Activated CD8-positive, alpha-beta memory T cell treated with anti-CD3 and anti-CD28 coated beads for 36 hours (primary cell): ENCODE measurements at places on chromosomes 13 and 19. TPM values are rescaled to one million over a fixed set of nuclear protein-coding genes. Genes with fewer than 3 reads are reported as not detected.

RAB8A gene
- total RNA-seq, result 226 TPM

MBD3L3 gene
- not detected for total RNA-seq

VMAC gene
- 1.7 TPM for total RNA-seq

SHANK1 gene
- total RNA-seq, result not detected

FUT1 gene
- 0.17 TPM for total RNA-seq

POSTN gene
- not detected for total RNA-seq

NLRP12 gene
- not detected for total RNA-seq

HMGB1 gene
- 743 TPM for total RNA-seq

CD320 gene
- 93.6 TPM for total RNA-seq

SIGLEC9 gene
- 0.29 TPM for total RNA-seq

ZNF284 gene
- total RNA-seq, result 1.9 TPM

PLK5 gene
- not detected for total RNA-seq

PGLYRP2 gene
- not detected for total RNA-seq

DLL3 gene
- 1.6 TPM for total RNA-seq

ACER1 gene
- total RNA-seq, result not detected

PRX gene
- total RNA-seq, result 0.84 TPM

ZNF850 gene
- 5.0 TPM for total RNA-seq

YJEFN3 gene
- total RNA-seq, result 8.8 TPM

ATP1A3 gene
- 3.0 TPM for total RNA-seq

SIGLEC8 gene
- total RNA-seq, result not detected

DDX39A gene
- 286 TPM for total RNA-seq

PODNL1 gene
- 0.21 TPM for total RNA-seq

PRR22 gene
- total RNA-seq, result 9.9 TPM

ZNF556 gene
- not detected for total RNA-seq

TEX29 gene
- total RNA-seq, result not detected

CPAMD8 gene
- 0.15 TPM for total RNA-seq

KLK14 gene
- total RNA-seq, result 0.57 TPM

CDKN2D gene
- 35.0 TPM for total RNA-seq

SYDE1 gene
- total RNA-seq, result 0.40 TPM

ALOX5AP gene
- total RNA-seq, result 34.1 TPM

NXNL1 gene
- total RNA-seq, result not detected

CEACAM8 gene
- total RNA-seq, result not detected

ANKRD24 gene
- total RNA-seq, result 0.78 TPM

CFAP97D2 gene
- not detected for total RNA-seq

KCNJ14 gene
- 1.6 TPM for total RNA-seq

C19orf73 gene
- total RNA-seq, result 1.4 TPM

WIZ gene
- total RNA-seq, result 28.3 TPM

WTIP gene
- total RNA-seq, result 0.70 TPM

CCDC169 gene
- total RNA-seq, result 0.10 TPM

GARRE1 gene
- 11.4 TPM for total RNA-seq

CD33 gene
- total RNA-seq, result not detected

CCNA1 gene
- 0.11 TPM for total RNA-seq

GPR108 gene
- 63.2 TPM for total RNA-seq

RASAL3 gene
- total RNA-seq, result 104 TPM
